ENCODE measurements at places on chromosomes 4 and X.
A peak's percentile ranks its signal among the peaks of the same experiment; 100 is the strongest.

GRCh38 chrX:123339221-123339905 lies 155.3 kb downstream of the GRIA3 start:
- peak; percentile 6 for DNase-seq

GRCh38 chr4:1792832-1793495 lies at the start of gene FGFR3:
FGFR3 (plus strand) TSS chr4:1793293; CDS start chr4:1793935, 642 bp downstream.
- DNase-seq, result peak; percentile 10

- peak; percentile 62 for DNase-seq
These were observed 14.0 kb upstream of the ZCCHC18 start for GRCh38 chrX:104098151-104098808.

DNA sequence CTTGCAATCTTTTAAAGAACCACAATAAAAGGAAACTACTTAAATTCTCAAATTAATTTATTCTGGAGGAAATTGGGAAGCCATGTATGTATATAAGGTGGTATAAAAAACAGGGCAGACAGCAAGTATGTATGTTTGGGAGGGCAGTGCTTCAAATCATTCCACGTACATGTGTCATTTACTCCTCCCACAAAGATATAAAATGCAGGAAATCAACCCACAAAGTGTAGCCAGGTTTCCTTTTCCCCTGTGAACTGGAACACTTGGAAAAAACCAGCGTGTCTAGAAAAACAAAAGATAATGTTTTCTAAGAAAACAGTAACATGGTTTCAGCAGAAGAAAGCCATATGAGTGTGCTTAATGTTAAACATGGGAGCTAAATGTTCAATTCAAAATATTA lies 156.7 kb upstream of the FAM47A start:
- DNase-seq, result no peak

GRCh38 chr4:27094783-27095182 lies 234.1 kb downstream of the STIM2 start:
- no peak for DNase-seq

DNA sequence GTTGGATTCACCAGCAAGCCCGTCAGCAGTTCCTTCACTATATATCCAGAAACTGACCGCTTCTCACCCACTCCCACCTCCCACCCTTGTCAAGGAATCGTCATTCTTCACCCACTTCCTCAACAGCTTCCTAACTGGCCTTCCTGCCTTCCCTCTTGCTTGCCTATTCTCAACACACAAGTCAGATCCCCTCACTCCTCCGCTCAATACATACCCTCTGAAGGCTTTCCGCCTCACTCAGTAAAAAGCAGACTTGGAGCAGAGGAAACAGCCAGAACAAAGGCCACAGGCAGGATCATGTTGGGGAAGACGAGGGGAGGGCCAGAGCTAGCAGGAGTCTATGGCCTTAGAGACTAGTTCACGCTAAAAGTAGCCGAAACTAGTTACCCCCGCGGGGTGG lies 23.7 kb downstream of the RWDD4 start:
- DNase-seq, result no peak

- DNase-seq, result no peak
These were observed 954.1 kb upstream of the INTU start for GRCh38 chr4:126678618-126679017.

- no peak for DNase-seq
These were observed 266.1 kb upstream of the ANXA10 start for GRCh38 chr4:167826281-167826680.

DNA sequence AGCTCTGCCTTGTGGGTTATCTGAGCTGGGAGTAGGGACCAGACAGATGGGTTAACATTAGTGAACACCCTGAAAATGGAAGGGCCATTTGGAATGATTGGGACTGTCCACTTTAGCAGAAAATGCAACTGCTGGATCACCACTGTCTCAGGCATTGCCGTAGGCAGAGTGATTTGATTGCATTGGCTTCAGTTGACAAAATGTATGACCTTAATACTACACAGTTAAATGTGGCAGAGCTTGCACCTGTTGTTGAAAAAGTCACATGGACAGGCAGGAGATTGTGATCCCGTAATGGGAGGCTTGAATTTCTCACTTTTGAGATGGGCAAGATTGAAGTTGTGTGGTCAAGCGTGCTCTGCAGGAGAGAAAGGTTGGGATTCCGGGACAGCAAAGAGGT lies 166.5 kb upstream of the PUDP start:
- no peak for DNase-seq

GRCh38 chrX:150771116-150771515 lies 77.9 kb downstream of the MTMR1 start:
- DNase-seq, result no peak

- DNase-seq, result no peak
These were observed 797.0 kb downstream of the PCDH19 start for GRCh38 chrX:99613041-99613440.

GRCh38 chr4:124199755-124200154 lies 512.8 kb downstream of the ANKRD50 start:
- no peak for DNase-seq

GRCh38 chr4:30865691-30866090 lies 145.5 kb downstream of the PCDH7 start:
- no peak for DNase-seq

DNA sequence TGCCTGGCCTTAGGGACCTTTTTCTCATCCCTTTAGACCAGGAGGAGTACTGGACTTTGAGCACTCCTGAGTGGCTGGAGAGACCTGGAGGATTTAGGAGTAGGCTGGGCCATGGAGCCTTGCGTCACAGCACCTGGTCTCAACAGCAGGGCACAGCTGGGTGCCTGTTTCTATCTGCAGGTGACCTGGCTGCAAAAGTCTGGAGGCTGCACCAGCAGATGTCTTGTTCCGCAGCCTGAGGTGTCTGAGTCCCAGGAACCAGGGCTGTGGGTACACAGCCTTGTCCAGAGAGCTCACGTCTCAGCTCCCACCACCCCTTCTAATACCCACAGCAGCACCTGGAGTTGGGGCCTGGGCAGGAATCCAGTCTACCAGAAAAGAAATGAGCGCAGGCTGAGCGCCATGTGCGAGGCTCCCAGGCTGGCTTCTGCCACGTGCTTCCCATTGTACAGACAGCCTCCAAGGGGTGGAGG lies 5.0 kb upstream of the NSD2 start:
- no peak for DNase-seq

GRCh38 chr4:136583567-136583966 lies 948.7 kb downstream of the PCDH18 start:
- no peak for DNase-seq

DNA sequence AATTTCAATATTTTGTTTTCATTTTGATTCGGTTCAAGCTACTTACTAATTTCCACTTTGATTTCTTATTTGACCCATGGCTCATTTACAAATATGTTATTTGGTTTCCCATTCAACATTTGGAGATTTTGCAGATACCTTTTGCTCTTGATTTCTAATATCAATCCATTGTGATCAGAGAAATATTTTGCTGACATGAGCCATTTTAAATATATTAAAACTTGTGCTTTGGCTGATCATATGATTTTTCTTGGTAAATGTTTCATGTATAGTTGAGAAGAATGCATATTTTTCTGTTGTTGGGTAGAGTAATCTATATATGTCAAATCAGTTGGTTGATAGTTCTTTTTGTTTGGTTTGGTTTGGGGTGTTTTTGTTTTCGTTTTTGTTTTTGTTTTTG lies 95.0 kb downstream of the GASK1B start:
- no peak for DNase-seq

- DNase-seq, result no peak
These were observed 296.8 kb upstream of the DIAPH2 start for GRCh38 chrX:96387801-96388200.

DNA sequence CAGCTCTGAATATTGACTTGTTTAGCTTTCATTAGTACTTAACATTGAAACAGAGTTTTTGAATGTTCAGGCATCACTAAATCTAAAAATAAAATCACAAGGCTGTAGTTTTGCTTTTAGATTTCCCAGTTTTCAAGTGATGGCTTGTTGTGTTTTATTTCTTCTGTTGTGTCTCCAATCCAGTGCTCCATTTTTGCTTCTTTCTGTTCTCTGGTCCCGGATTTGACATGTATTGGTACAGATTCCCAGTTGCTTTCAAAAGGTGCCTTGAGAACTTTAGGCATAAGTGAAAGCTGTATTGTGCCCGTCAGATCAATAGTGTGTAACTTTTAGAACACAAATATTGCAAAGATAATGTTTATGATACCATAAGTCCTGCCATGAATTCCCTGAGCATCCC lies 53.2 kb downstream of the ARHGAP10 start:
- DNase-seq, result no peak

DNA sequence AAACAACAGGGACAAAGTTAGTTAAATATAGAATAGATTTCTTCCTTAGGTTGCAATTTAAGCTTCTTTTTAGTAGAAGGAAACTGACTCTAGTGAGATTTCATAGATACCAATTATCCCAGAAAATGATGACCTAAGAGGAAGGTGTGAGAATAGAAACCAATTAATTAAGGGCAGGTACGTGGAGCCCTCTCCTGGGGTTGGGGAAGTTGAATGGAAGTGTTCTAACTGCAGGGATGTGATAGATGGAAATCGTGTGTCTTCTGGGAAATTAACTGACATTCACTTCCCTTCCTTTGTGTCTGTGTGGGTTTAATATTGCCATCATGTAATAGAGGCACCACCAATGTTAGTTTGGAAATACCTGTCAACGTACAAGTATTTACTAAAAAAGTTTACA lies 204.1 kb upstream of the ANK2 start:
- no peak for DNase-seq

DNA sequence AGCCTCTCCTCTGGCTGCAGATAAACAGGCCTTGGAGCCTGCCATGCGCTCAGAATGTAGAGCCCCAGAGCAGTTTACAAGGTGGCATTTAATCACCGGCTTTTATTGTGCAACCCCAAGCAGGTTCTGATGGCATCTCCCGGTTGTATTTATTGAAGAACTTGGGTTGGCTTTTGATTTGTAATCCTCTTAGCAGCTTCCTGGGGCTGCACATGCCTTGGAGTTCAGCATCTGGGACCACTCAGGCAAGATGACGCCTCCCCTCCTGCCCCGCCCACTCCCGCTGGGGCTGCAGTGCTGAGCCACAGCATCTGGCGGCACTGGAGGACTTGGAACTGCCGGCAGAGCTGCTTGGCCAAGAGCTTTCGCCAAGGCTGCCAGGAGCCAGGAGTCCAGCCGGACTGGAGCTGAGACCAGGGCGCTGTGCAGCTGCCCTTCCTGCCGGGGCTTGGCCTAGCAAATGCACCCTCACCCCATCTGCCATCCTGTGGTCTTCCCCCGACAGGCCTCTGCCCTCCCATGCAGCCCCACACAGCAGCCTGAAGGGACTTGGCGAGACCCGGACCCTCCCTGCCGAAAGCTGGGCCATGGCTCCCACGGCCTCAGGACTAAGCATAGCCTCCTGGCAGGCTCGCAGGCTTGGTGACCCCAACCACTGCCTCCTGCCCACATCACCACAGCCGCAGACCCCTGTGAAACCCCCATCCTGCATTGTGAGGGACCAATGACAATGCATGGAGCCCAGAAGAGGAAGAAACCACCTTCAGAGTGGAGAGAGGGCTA lies 5.4 kb downstream of the HTRA3 start:
- no peak for DNase-seq

DNA sequence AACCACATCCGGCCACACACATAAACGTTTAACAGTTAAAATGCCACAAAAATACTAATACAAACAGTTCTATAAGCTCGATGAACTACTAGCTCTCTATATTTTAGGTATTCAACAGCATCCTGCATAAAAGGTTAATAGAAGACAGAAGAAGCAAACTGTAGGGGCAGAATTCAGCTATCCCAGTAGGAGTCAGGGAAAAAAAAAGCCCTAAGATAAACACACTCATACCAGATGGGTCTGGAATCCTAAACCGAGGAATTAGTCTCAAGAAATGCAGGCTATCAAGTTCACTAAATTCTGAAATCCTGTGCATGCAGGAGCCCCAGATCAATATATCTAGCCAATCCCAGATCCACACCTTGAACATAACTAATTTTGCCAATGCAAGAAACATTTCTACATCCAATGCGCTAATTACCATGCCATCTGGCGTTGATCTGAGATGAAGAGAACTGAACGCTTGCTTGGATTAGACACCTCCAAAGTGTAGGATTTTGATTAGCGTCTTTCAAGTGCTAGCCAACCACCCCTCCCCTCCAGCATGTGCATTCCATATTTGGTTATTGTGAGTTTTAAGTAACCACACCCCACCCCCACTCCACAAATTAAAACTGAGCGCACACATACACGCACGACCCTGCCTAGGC lies 512.2 kb upstream of the INTU start:
- DNase-seq, result no peak

GRCh38 chr4:53039741-53040458 lies 177.8 kb downstream of the RASL11B start:
- DNase-seq, result no peak

DNA sequence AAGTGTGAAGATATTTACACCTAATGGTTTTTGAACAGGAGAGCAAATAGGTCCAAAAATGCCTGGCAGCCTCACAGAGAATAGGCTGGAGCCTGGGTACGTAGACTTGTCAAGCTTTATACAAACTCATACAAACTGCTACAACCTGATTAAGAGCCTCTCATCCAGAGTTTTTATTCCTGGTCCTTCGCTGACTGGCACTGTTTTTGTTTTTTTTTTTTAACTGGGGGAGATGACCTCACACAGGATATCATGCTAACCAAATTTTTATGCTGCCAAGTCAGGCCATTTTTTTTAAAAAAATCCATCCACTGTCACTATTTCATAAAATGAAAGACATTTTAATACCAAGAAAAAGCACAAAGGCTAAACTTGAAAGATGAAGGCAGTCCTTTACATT lies 1.9 kb downstream of the FAM114A1 start:
- no peak for DNase-seq

Data from activated CD4-positive, alpha-beta T cell treated with anti-CD3 and anti-CD28 coated beads, Interleukin-2, Interleukin-4, amounts not matched to agents 100 ng/mL and 50 ng/mL, durations not matched to agents 16 hours and 8 hours (primary cell).